ENCODE measurements at places on chromosomes 11 and 22.

- DNase-seq: peak; percentile 17
Measured at GRCh38 chr11:120335556-120335907, 681 bp upstream of the ARHGEF12 start.

- no peak for DNase-seq
Measured at GRCh38 chr11:100336873-100337272, 350.2 kb upstream of the ARHGAP42 start.

DNA sequence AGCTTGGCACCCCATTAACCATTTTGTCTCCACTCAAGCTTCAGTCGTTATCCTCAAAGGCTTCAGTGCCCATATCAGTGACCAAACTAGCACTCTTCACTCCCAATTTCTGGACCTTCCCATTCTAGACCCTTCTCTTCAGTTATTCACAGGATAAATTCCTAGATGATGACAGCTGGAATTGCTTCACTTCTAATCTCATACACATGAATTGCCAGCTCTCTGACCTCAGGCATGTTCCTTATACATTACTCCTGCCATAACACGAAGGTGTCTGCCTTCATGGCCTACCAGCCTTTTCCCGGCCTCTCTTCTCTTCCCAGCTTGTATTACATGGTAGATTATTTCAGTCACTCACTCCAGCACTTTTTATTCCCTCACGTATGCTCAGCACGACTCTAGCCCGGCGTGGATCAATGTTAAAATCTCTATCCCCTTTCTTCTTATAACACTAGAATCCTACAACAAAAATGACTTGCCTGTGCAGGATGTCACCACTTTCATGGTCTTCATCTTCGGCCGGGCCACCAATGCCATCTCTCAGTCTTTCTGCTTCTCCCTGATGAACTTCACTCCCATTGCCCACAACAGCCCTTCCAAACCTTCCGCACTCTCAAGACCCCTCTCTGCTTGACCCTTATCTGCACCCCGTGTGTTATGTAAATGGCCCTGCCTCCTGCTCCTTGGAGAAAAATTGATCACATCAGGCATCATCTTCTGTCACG, 36.9 kb downstream of the EIF3F start:
- DNase-seq: no peak

GRCh38 chr11:74297484-74297883, 14.0 kb downstream of the P4HA3 start:
- DNase-seq: no peak

DNA sequence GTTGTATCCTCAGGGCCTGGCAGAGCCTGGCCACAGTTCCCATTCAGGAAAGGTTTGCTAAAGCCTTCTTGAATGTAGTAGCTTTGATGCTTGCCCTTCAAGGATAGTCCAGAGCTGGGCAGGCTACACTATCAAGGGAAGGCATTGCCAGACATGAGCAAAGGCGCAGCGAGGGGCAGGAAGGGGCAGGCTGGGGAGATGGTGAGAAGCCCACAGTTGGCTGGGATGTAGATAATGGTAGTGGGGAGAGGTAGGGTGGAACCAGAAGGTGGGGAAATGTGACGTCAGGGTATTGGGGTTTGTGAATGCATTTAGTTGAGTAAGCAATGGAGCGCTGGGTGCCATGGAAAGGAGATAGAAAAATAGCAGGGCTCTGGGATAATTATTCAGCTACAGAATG, 28.6 kb downstream of the LRRC32 start:
- no peak for DNase-seq

- no peak for DNase-seq
Measured at GRCh38 chr22:37204045-37204655, 8.1 kb downstream of the SSTR3 start.

- no peak for DNase-seq
Measured at GRCh38 chr11:15119352-15119751, 4.6 kb downstream of the INSC start.

DNA sequence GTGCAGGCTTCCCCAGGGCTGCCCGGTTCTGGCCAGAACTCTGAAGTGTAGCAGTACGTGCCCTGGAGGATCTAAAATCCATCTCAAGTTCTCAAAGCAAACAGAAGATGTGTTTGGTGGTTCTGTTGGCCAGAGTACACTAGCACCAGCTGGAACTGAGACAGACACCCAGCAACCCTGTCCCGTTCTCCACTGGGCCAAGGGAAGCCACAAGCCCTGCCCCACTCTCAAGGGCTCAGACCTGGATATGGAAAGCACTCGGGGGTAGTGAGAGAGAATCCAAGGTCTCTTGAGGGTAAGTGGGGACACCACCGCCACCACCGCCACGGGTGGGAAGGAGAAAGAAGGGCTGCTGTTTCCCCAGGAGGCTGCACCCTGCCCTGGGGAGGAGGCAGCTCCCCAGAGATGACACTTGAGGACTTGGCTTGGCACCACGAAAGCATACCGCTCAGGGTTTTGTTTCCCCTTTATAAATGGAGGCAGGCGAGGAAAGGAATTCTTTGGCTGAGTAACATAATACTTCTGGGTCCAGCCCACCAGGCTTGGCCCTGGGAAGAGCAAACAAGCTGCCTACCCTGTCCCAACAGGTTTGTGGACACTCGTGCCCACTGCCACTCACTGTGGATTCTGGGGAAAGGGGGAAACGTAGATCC, 56.1 kb upstream of the POU2AF1 start:
- DNase-seq: no peak

DNA sequence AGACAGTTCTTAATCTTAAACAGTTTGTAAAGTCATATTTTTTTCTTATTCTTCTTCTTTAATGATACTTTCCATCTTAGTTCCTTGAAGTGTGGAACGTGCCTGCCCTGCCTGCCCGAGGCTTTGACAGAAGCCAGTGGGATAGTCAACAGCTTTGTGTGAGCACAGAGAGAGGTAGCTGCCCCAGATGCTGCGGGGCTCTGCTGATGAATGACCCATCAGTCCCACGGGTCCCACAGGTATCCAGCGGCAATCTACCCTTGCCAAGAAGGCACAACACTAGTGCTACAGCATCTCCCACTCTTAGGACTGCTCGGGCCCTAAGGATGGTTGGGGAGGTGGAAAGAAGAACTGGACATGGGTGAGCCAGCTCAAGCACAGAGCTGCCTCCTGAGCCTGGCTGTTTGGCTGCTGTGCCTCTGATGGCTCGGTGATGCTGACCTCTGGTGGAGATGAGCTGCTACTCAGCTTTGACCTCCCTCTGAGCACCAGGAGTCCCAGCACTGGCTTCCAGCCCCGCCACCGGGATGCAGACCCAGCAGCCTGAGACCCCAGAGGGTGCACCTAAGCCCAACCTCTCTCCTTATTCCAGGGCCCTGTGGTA, 11.8 kb upstream of the APLNR start:
- DNase-seq: no peak

Measured in central memory CD4-positive, alpha-beta T cell (primary cell).